ENCODE measurements at places on chromosomes 7 and 10.

- DNase-seq: no peak
Observed at GRCh38 chr10:938941-939678, 7.6 kb upstream of the LARP4B start.

DNA sequence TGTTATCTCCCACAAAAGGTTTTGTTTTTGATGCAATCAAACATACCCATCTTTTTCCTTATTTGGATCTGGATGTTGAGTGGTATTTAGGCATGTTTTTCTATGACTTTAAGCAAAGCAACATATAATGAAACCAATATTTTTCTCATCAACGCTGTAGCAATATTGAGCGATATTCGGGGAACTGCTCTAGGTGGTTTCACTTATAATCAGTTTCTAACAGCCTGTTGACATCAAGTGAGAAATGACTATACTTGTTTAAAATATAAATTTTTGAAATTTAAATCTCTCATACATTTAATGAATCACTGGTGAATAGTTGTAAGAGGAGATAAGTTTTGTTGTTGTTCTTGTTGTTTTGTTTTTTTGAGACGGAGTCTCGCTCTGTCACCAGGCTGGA lies 52.8 kb upstream of the CCAR1 start:
- DNase-seq: no peak

DNA sequence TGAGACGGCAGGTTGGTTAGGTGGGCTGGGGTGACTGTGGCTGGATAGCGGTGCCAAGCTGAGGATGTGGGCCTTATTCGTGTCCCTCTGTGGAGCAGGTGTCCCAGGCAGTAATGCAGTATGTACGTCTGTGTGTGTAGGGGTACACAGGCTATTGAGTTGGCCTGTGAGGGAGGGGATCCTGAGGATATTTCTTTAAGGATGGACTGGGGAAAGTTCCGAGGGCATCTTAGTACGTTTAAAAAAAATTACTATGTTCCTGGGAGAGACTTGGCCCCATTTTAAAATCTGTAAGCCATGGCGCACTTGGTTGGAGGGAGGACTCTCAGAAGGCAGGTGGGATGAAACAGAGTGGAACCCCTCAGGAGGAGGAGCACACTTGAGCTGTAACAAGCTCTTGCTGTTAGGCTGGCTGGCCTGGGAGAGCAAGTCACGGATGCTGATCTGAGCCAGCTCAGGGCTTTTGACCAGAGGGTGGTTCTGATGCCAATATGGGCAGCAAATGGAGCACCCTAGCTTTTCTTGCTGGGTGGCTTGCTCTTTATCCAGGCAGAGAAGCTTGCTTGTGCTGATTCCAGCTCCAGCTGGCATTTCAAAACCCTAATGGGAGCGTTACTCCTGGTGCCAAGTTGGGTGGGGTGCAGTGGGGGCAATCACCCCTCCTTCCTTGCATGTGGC lies 765 bp downstream of the WBP1L start:
- no peak for DNase-seq

GRCh38 chr7:388023-388960 lies 98.3 kb downstream of the FOXL3 start:
- no peak for DNase-seq

DNA sequence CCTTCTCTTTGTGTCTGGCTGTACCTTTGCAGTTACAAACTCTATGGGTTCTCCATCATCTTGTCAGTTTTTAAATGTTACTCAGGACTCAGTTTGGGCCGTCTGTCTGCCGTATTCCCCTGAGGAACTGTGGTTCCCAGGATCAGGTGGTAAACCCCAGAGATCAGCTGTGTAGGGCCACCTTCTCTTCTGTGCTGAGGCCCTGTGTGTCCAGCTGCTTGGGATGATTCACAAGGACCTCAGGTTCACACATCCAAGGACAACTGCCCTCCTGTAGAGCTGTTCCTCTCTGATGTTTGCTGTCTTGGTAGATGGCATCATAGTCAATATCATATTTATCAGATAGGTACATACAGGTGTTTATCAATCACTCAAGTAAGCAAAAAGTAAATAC lies 24.5 kb downstream of the CUL1 start:
- no peak for DNase-seq

GRCh38 chr10:102669206-102670064 lies 25.2 kb downstream of the TRIM8 start:
- peak; percentile 41 for DNase-seq

DNA sequence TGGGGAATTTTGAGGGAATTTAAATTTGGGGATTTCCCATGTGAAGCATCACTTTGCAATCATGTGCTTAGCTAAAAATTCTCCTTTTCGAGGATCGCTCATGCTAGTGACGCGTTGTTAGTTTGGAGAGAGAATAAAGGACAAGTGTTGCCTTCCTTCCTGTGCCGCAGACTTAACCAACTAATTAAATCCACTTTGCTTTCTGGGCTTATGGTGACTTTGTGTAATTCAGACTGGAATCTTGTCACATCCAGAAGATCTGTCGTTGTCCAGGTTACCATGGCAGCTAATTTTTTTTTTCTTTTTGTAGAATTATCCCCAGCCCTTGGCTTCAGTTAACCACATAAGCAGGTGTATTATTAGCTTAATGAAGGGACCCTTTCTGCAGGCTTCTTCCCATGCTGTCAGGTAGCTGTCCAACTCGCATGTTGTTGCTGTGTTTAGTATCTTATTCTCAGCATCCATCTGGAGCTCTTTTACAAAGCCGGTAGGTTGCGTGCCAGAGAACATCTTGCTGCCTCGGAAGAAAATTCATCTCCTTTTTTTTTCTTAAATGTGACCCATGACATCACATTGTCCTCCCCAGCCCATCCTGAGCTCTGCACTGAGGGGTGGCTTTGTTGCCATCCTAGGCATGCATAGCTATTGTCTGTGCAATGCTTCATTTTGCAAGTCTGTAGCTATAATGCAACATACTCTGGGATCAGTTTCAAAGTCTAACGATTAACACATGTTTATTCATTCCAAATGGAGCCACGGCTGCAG lies 47.2 kb upstream of the NRP1 start:
- no peak for DNase-seq

- peak; percentile 50 for DNase-seq
Observed at GRCh38 chr10:14879124-14879927, 660 bp downstream of the SUV39H2 start.

DNA sequence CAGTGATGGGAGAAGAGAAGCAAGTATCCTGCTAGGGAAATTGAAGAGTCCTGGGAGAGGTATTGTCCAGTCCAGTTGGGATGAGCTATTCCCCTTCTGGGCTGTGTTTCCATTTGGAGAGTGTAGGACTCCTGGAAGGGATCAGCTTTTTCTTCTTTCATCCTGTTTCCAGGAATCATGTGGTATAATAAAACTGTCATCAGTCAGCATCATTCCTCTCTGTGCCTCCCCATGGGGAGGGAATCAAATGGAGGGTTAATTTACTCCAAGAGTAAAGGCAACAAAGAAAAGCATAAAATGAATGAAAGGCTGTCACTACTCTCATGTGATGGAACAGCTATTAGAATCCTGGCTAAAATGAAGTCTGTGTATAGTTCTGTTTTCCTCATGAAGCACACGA lies 429.9 kb downstream of the SORCS3 start:
- DNase-seq: no peak

DNA sequence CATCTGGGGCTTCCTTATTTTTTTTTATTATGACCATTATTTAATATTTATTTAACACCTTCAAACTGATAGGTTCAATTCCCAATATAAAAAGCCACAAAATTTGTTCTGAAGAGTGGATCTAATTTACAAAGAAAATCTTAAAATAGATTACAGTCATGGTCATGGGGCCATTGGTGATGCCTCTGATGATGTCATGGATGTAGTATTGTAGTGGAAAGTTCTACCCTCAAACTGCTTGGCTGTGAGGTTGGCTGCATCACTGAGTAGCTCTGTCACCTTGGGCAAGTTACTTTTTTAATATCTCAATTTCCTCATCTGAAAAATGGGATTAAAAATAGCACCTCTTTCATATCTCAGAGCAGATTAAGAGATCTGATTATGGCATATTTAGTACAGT lies 128.5 kb downstream of the DKK1 start:
- no peak for DNase-seq

- no peak for DNase-seq
Observed at GRCh38 chr10:93459466-93459865, 22.7 kb downstream of the MYOF start.
